ENCODE measurements at places on chromosomes 12 and 14. TPM values are rescaled to one million over a fixed set of nuclear protein-coding genes. Genes with fewer than 3 reads are reported as not detected.

The CMA1 gene
- not detected for polyA plus RNA-seq

The A2ML1 gene
- 0.11 TPM for polyA plus RNA-seq

The FSCB gene
- not detected for polyA plus RNA-seq

The KRT72 gene
- not detected for polyA plus RNA-seq

The TRHDE gene
- 0.03 TPM for polyA plus RNA-seq

DNA sequence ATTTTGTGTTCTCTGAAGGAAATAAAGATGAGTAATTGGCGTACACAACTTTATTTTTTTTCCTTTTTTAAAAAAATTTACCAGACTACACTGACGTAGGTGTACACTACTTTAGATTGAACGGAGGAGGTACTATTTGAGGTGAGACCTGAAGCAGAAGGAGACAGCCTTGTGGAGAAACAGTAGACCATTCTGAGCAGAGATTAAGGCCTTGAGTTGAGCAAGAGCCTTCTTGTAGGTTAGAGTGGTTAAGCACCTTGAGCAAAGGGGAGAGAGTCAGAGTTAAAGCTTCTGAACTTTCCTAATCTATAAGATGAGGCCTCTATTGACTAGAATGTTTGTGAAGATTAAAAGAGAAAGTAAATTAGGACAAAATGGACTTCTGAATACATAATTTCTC, 2.5 kb downstream of the LEMD3 start:
- DNase-seq, result no peak

DNA sequence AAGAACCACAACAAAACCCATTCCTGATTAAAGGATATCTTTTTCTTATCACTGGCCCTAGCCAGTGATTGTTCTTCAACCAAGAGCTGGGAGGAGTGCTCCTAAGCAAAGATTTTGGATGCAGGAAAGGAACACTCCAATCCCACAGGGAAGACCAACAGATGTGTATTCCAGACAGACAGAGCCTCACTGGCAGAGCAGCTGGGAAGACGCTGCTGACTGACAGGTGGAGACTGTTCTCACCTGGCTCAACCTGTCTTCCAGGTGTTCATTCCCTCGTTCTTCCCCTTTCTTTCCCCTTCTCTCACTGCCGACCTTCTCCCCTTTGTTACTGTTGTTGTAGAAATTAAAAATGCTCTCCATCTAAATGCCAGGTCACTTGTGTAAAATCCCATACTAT, 89.7 kb upstream of the CCDC198 start:
- DNase-seq, result no peak

GRCh38 chr12:40726366-40726765, 34.1 kb downstream of the CNTN1 start:
- no peak for DNase-seq

GRCh38 chr14:49687942-49688700, at the start of gene POLE2:
Gene POLE2 (minus strand): TSS chr14:49688214. CDS start chr14:49688203, 11 bp downstream.
- peak; percentile 73 for DNase-seq

- DNase-seq, result no peak
These were observed 30.7 kb upstream of the OVCH1 start for GRCh38 chr12:29528161-29528560.

- no peak for DNase-seq
These were observed 35.0 kb downstream of the EPS8 start for GRCh38 chr12:15754233-15754632.

GRCh38 chr14:80364274-80364673, 153.0 kb upstream of the DIO2 start:
- DNase-seq, result peak; percentile 1

- DNase-seq, result no peak
These were observed 290.4 kb downstream of the SLC16A7 start for GRCh38 chr12:59886131-59886733.

GRCh38 chr12:40208707-40209446, 15.9 kb upstream of the LRRK2 start:
- no peak for DNase-seq

- DNase-seq, result no peak
These were observed 208.2 kb upstream of the FOXN3 start for GRCh38 chr14:89625244-89625713.

- DNase-seq, result no peak
These were observed 161.1 kb downstream of the SUDS3 start for GRCh38 chr12:118537481-118537917.

GRCh38 chr14:56524971-56525677, 54.5 kb upstream of the TMEM260 start:
- no peak for DNase-seq

DNA sequence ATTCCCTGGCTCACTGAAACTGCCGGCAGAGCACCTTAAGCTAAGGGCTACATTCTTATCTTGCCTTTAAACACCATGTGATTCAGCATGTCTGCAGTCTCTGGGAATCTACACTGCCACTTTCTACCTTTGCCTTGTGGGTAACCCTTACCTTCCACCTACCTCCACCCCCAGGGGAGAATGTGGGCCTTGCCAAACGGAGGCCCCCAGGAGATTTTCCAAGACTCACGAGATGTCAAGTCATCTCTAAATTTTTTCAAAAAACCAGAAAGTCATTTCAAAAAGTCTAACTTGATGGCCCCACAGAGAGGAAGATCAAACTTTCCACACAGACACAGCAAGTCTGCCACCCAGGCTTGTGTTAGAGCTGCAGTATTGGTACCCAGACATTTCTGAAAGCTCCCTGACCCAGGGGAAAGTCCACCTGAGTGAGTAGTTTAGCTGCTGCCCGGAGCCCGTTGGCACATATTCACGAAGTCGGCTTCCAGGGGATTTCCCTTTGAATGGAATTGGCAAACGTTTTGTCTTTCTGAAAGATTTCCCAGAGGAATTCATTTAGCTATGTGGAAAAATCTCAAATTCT, 4.7 kb upstream of the PSMA6 start:
- DNase-seq, result peak; percentile 32

DNA sequence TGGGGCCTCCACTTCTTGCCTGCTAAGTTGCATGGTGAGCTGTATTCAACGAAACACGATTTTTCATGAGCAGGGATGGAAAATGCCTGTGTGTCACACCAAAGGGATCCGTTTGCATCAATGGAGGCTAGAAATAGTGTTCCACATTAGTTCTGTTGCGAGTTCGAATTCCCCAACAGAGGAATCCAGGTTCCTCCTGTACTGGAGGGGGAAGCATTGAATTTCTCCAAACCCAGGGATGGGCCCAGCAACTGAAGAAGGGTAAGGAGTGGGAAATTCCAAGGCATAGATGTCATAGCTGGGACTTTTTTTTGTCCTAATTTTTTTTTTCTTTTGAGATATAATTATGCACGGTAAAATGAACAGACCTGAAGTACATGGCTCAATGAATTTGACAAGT, 336.2 kb downstream of the DPF3 start:
- DNase-seq, result no peak

- peak; percentile 94 for DNase-seq
These were observed at the start of gene AJUBA for GRCh38 chr14:22982477-22983245. Gene AJUBA (minus strand): TSS chr14:22982551. CDS start chr14:22982266, 285 bp downstream.

- no peak for DNase-seq
These were observed 453 bp upstream of the ESRRB start for GRCh38 chr14:76375484-76375883.

All from K562 (cell line).